Activated gamma-delta T cell treated with anti-CD3 and anti-CD28 coated beads, Interleukin-2, amount 50 U/mL, for 16 hours (primary cell): ENCODE measurements at places on chromosomes 12 and 14.

- no peak for DNase-seq
Measured at GRCh38 chr12:72365151-72365550, 93.0 kb downstream of the TRHDE start.

DNA sequence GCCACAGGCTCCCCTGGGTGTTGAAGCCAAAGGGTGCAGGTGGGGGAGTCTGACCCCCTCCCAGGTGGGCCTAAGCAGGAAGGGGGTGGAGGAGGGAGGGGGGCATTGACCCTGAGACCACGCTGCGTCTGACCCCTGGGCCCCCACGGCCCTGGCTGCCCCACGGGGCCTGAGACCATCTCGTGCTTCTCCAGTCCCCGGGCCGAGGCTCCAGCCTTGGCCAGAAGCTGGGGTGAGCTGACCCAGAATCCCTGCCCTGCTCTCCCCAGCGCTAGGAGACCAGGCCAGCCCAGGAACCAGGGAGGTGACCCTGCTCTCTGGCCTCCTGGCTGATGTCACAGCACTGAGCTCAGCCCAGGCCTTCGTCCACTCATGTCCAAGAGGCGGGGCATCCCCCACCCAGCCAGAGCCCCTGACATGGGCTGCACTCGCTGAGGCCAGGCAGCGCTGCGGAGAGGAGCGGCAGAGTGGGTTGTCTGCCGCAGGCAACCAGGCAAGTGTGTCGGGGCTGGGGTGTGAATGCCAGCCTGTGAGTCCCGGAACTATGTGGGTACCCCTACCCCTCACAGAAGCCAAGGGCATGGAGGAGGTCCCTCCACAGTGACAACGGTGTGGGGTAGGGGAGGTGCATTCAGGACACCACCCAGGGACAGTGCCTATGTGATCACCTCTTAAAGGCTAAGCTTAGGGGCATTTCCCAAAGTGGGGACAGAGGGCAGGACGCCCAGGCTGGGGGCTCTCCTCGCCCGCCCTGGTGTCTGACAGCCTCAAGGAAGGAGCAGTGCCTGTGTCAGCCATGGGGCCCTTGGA, 6.3 kb downstream of the TRMT61A start:
- DNase-seq = no peak

DNA sequence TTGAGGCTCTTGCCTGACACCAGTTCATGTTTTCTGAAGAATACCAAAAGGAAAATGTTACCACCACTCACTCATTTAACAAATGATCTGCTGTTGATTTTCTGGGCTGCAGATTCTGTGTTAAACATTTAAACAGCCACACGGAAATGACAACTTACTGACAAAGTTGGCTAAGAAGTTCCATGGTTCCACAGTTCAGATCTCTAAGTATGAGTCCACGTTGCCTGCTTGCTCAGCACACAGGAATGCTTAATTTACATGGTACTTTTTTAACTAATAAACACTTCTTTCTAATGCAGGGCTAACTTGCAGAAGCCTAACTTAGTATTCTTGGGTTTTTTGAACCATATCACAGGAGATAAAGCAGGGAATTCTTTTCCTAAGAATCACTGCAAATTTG, 34.7 kb downstream of the PTGER2 start:
- DNase-seq = no peak

DNA sequence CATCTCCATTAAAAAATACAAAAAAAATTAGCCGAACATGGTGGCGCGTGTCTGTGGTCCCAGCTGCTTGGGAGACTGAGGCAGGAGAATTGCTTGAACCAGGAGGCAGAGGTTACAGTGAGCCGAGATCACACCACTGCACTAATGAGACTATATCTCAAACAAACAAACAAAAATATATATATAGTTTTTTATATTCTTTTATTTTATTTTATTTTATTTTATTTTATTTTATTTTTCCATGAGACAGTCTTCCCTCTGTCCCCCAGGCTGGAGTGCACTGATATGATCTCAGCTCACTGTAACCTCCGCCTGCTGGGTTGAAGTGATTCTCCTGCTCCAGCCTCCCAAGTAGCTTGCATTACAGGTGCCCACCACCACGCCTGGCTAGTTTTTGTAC, 79.5 kb downstream of the IRF2BPL start:
- no peak for DNase-seq

- DNase-seq = no peak
Measured at GRCh38 chr12:89126712-89127111, 225.6 kb downstream of the DUSP6 start.

- DNase-seq = no peak
Measured at GRCh38 chr12:3171195-3171591, 94.0 kb downstream of the TSPAN9 start.

- DNase-seq = no peak
Measured at GRCh38 chr14:78173346-78174035, 3.3 kb downstream of the NRXN3 start.

DNA sequence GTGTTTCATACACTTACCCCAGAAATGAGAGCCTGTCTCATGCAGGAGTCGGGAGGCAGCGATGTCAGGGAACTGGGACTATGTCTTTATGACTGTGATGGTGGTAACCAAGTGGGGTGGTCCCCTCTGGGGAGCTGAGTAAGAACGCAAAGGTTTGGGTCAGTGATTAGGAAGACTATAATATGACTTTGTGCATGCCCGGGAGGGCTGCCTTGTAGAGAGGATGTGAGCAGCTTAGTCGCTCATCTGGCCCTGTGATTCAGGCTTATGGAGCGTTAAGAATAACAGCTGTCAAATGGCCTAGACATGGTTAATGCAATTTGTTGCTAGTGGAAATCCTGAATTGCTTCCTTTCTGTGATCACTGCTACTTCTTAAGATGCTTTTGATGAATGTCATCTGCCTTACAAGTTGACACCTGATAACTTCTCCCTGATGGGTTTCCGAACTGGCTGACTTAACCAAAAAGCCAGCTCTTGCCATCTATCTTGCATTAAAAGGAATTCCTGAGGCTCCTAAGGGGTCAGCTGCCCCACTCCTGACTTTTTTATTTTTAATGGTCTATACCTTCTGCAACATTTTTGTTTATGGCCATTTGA, 35.4 kb upstream of the AACS start:
- DNase-seq = no peak

GRCh38 chr14:40204441-40205175, 772.4 kb upstream of the FBXO33 start:
- DNase-seq = no peak

DNA sequence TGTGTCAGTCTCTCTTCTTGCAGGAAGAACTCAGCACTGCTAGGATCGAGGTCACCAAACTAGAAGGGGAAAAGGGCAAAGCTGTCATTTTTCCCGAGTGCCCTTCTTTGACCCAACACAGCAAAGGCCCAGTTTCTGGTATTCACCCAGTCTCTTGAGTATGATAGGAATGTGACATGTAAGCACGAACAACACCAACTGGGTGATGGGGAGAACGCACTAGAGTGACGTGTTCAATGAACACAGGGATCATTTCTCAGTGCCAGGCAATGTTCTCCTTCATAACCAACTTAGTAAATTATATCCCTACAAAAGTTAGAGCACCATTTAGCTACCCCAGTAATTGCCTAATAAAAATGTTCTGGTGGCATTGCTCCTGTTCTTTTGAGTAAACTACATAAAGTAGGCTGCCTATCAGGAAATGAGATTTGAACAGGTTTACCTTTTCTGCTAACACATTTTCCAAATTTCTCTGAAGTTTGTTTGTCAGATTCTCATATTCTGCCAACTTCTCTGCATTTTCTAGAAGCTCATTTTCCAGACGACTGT, 64.5 kb downstream of the NIN start:
- no peak for DNase-seq

- no peak for DNase-seq
Measured at GRCh38 chr12:40643506-40643905, 48.7 kb upstream of the CNTN1 start.

DNA sequence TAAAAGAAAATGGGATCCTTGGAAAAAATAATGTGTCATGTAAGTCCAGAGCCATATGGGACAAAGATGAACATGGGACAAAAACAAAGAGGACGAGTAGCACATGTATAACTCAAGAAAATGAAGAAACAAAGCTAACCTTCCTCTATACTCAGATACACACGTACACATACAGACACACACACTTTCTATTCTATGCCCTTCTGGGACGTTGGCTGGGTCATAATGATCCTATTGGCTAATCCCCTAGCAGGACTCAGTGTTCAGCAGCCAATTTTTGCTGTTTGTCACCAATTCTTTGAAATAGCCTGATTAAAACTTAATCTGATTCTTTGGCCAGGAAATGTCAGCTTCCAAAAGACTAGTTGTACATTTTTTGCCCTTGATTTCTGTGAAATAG, 189.4 kb upstream of the FOXG1 start:
- DNase-seq = no peak

DNA sequence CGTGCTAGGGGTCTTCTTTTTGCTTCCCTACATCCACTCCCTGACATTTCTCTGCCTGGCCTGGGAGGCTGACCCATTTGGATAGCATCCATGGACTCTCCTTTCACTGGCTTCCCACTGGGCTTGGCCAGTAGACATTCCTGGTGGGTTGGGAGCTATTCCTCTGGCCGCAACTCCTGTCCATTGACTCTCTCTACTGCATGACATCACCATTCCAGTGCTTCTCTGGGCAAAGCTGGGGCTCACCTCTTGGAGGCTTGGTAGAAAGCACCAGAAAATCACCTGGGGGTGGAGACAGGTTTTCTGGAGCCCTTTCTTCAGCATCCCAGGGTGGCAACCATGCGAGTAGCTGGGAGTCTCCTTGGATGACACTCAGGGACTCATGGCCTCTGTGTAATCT, 16.7 kb upstream of the LHX5 start:
- no peak for DNase-seq

DNA sequence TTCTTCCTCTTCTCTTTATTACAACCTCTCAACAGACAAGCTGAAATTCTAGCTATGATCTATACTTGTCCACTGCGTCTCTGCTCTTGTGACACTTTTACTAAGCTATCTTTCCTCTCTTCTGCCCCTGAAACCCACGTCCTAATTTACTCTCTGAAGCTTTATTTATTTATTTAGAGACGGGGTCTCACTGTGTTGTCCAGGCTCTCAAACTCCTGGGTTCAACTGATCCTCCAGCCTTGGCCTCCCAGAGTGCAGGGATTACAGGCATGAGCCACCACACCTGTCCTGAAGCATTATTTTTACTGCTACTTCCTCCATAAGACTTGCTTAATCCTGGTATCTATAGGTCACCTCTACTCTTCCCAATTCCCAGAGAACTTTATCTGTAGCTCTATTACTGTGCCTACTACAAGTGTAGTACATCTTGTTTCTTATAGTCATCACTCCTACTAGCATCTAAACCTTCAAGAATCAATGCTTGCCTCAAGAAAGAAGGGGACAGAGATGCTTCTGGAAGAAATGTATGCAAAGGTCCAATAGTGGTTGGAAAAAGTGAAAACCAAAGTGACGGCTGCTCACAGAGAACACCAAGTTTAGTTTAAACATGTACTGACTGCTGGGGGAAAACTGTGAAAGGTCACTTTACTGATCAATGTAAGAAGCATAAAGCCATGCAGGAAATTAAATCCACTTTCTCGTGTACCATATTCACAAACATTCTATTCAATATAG, 61.3 kb downstream of the MED13L start:
- DNase-seq = no peak

- no peak for DNase-seq
Measured at GRCh38 chr12:107014055-107014454, 27.1 kb upstream of the MTERF2 start.

GRCh38 chr14:22531451-22532344, 57.3 kb downstream of the DAD1 start:
- no peak for DNase-seq

DNA sequence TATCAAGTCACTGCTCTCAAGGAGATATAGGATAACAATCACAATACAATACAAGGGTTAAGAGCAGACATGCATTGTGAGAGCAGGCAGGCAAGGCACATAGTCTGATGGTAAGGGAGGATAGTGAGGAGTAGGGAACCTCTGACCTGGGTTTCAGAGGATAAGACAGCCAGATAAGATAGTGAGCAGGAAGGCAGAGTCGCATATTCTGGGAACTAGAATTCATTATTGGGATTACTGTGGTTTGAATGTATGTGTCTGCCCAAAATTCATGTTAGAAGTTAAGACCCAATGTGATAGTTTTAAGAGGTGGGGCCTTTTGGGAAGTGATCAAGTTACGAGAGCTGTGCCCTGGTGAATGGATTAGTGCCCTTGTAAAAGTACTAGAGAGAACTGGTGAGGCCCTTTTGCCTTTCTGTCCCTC, 14.4 kb upstream of the ATF1 start:
- DNase-seq = no peak

DNA sequence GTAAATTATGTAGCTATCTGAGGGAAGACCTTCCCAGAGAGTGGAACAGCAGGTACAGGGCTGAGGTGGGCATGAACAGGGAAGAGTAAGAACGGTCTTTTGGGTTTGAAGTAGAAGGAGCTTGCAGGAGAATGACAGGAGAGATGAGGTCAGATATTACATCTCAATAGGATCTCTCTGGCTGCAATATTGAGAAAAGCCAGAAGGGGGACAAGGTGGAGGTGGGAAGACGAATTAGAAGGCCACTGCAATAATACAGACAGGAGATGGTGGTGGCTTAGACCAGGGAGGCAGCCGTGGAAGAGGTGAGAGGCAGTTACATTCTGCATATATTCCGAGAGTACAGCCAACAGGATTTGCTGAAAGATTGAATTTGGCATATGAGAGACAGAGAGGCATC, 310.2 kb downstream of the APAF1 start:
- no peak for DNase-seq

- DNase-seq = no peak
Measured at GRCh38 chr14:103232031-103232808, 101.8 kb upstream of the EIF5 start.

DNA sequence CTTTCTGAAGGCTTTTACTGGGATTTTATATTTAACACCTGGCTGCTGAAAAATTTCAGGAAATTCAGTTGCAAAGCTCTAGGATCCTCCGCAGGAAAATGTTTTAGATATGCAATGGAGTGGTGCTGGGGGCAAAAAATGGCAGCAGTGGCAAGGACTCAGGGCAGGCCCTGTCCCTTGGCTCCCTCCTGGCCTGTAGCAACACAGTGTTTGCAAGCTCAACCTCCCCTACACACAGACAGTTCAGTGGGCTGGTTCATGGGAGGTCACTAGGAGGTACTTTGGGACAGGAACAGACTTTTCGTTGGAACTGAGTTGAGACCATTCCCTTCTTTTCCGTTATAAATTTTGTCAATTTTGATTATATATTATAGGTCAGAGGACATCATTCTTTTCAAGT, 270.4 kb downstream of the ADAMTS20 start:
- no peak for DNase-seq

- no peak for DNase-seq
Measured at GRCh38 chr12:126210026-126210425, 1144.8 kb downstream of the AACS start.

DNA sequence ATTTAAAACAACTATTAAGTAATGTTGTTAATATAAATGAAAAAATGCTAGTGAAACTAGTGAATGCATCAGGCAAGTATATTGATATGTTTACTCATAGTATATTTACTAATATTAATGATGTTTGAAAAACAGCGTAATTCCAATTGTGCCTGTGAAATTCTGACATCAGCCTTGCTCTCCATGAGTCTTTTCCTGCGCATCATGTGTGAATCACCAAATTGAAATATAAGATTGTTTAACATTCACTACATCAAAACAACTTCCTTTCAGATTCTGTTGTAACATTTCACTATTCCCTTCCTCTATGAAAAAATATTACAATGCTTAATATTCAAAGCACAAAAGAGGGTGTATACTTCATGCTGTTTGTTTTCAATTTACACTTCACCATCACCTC, 1995.9 kb upstream of the SEL1L start:
- no peak for DNase-seq

GRCh38 chr14:81986005-81986404, 452.4 kb upstream of the SEL1L start:
- no peak for DNase-seq

- DNase-seq = no peak
Measured at GRCh38 chr14:35163384-35163783, 41.0 kb downstream of the PRORP start.
